ENCODE measurements at places on chromosomes 13 and 19.

DNA sequence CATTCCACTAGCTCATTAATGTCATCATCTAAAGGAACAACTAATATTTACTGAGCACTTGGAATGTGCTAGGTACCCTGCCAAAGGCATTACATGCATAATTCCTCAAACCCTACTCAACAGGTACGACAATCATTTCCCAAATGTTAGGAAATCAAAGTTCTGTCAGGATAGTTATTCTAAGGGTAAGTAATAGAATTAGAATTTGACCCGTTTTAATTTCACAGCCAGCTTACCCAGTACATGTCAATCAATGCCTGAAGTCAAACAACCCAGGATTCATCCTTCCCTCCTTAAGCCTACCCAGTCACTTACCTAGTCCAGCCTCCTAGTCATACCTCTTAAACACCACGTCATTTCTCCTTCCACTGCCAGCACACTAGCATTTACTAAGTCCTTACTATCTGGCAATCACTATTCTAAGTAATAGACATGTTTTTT, 2.4 kb downstream of the LNX2 start:
- no peak for DNase-seq

DNA sequence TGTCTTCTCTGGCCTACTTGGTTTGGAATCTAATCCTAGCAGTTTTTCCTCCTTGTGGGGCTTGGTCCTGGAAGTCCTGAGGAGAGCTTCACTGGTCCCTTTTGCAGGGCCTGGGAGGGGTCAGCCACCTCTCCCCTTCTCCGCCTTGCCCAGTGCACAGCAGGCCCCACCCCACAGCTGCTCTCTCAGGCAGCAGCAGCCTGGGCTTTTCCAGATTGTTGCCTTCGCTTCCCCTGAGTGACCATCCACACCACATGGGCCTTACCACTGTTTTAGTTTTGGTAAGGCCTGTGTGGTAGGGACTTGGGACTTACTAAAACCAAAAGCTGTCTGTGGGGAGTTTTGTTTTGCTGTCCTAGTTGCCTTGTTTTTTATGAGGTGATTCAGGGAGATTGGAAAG, 11.5 kb downstream of the MPHOSPH8 start:
- no peak for DNase-seq

- peak; percentile 69 for DNase-seq
Measured at GRCh38 chr13:112968380-112968909, 569 bp upstream of the MCF2L start.

GRCh38 chr19:15529774-15530372, 21.5 kb downstream of the CYP4F22 start:
- no peak for DNase-seq

DNA sequence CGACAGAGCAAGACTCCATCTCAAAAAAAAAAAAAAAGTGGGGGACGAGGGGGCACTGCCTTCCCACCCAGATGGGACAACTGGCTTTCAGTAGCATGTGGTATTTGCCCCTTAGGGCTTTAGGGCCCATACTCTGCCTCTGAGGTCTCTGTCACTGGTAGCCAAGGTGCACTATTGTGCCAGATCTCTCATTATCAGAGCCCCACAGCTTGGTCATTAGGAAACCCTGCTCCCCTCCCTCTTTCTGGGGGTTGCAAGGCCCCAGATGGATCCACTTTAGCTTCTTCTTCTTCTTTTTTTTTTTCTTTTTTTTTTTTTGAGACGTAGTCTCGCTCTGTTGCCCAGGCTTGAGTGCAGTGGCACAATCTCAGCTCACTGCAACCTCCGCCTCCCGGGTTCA, 11.2 kb upstream of the ZNF358 start:
- no peak for DNase-seq

DNA sequence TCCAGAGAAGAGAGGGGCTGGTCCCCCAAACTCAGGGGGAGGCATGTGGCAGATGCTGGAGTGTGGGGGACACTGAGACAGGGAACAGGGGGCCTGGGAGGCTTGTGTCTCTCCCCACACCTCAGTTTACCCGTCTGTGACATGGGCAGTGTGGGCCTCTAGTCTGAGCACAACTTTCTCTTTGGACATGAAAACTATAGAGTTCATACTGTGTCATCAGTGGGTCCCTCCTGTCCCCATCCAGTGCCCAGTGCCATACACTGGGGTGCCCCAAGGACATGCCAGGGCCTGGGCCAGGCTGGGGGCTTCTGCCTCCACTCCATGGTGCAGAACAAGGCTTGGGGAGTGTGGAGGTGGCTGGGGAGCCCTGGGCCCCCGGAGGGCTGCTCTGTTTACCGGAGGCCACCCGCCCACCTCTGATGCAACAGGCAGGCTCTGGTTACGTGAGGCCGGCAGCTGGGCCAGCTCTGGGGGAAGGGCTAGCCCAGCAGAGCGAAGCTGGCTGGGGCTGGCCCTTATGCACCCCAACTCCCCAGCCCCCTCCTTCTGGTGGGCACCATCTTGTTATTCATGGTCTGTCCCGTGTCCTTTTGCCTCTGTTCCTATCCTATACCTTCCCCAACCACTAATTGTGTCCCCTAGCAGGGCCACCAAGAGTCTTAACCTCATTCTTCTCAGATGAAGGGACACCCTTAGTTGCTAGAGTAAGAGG, 1.9 kb upstream of the MEF2B start:
- DNase-seq, result no peak

DNA sequence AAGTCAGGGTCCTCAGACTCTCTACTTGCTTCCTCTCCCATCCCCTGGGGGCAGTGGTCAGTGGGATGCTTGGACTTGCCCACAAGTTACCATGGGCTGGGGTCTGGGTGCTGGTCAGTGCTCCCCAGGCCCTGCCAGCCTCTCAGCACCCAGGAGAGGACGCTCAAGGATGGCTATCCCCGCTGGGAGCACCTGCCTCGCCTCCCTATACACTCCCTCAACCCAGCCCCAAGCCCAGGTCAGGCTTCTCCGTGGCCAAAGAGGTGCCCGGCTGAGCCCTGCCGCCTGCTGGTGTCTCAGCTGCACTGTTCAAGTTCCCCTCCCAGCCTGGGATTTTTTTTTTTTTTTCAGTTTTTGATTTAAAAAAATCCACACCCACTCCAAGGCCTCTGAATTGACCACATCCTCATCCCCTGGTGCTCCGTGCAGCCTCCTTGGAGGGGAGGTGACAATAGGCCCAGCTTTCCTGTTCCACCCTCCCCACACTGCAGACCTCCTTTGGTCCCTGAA, 10.8 kb downstream of the F2RL3 start:
- no peak for DNase-seq

- no peak for DNase-seq
Measured at GRCh38 chr19:10268071-10268470, 2.8 kb upstream of the ICAM1 start.

- DNase-seq, result peak; percentile 13
Measured at GRCh38 chr13:113792236-113792770, 33.3 kb downstream of the TMEM255B start.

DNA sequence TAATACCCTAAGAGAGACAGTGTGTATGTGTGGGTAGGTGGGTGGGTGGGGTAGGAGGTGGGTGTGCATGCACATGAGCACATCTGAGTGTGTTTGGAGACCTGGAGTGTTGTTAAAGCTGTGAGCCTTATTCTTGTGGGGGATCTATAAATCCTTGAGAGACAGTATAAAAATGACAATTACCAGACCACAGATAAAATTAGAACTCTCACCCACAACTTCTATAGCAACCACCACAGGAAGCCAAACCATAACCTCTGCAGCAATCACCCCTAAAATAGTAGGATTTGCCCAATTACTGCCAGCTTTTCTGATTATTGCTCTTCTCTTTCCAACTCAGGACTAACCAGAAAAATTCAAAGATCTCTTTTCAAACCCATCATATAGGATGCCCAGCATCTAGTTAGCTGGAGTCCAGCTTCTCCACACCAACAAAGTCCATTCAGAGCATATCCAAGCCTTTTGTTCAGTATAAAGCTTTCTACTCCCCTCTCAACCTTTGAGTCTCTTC, 93.4 kb upstream of the SLITRK1 start:
- DNase-seq, result no peak

DNA sequence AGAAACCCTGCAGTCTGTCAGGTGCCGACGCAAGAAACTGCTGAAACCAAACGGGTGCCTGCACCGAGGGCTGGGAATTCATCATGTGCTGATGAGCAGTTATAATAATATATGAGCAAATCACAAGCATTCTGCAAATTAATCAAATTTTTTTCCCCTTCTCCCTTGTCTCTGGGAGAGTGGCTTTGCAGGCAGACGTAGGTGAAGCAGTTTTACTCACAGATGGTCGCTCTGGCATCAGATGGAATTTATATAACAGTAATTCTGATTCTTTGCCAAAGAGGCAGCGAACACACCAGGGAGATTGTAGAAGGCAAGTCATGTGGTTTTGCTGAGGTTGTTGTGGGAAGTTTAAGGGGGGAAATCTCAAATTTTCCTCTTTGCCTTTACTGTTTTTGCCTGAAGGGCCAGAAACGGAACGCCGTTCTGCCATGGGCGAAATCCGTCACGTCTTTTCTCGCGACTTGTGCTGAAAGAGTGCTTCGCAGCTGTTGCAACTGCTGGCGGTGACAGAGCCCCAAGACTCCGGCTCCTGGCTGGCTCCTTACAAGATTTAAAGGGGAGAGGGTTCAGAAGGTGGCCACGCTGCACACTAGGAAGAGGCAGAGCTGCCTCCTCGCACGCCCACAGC, 320.1 kb downstream of the ZNF536 start:
- DNase-seq, result no peak

- no peak for DNase-seq
Measured at GRCh38 chr13:99305158-99305557, 2.0 kb downstream of the GPR183 start.

- no peak for DNase-seq
Measured at GRCh38 chr19:13557756-13558398, 51.6 kb upstream of the CACNA1A start.

DNA sequence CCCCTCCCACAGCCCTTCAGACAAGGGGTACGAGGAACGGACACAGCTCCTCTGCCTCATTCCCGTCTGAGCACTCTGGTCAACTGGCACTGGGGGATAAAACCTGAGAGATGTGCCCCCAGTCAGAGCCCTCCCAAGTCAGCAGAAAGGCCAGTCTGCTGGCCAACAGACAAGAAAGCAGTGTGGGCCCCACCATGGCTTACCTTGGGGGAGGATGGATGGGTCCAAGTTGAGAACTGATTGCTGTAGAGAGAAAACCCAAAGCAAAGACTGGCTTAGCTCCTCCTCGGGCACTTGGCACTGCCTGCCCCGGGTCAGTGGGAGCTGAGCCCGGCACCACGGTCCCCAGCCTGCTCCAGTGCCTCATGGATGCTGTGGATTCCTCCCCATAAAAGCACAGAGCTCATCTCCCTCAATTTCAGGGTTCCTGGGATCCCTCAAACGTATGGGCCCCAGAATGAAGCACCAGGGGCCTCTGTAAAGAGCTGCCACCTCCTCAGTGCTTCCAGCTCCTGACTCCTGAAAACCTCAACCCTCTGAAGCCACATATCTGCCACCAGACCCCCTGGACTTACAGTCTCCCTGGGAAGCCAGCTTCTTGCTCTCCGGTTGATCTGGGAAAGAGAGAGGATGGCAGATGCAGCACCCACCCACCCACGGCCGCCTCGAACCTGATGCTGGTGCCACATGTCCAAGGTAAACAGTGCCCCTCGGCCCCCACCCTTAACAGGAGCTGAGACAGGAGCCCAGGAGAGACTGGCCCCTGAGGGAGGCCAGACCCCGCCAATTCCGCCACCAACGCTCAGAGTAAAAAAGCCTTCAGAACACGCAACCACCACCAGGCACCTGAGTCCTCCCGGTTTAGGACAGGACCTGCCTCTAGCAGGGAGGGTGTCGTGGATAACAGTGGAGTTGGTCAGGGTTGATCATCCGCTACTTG, 3.3 kb downstream of the KHSRP start:
- DNase-seq, result no peak

GRCh38 chr13:109684824-109685202, 101.6 kb downstream of the IRS2 start:
- DNase-seq, result peak; percentile 42

- no peak for DNase-seq
Measured at GRCh38 chr13:93316841-93317240, 90.2 kb downstream of the GPC6 start.

DNA sequence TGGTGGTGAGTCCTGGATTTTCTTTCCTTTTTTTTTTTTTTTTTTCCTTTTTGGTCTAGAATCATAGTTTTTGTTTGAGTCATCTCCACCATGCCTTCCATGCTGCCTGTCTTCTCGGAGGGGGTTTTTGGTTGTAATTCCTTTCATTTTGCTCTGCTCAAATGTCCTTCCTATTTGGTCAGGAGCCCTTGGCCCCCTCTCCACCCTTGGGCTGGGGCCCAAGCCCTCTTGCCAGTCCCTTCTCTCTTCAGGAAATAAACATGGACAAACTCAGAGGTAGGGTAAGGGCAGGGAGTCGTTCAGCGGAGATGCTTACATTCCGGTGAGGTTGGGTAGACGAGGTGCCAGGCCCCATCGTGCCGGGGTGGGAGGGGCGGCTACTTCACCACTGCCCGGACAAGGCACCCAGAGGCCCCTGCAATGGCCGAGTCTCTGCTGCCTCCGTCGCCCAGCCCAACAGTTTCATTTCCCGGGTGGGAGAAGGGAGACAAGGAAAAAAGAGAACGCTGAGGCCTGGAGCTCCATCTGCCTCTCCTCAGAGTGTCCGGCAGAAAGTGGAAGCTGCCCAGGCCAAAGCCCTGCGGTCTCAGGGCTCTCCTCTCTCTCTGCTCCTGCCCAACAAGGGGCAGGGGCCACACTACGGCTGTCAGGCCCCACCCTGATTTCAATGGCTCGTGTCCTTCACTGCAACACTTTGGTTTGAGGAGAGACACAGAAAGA, 12.7 kb downstream of the ZNF574 start:
- no peak for DNase-seq

GRCh38 chr19:35557539-35558399, 5.7 kb downstream of the ATP4A start:
- peak; percentile 46 for DNase-seq

DNA sequence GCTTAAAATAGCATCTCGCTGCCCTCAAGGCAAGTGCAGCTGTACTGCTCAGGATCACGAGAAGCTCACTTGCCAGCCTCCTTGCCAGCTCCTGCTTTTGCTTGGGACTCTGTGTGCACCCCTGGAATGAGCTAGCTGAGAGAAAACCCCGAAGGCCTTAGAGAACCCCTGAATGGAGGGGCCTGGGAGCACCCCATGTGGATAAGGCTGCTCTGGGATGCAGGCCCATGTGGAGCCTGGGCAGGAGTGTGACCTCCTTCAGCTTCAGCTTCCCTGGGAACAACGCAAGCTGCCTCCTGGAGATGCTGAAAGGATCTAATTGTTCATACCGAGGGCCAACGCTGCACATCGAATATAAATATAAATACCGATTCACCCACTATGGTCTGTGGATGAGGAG, 109.2 kb downstream of the HSPH1 start:
- no peak for DNase-seq

DNA sequence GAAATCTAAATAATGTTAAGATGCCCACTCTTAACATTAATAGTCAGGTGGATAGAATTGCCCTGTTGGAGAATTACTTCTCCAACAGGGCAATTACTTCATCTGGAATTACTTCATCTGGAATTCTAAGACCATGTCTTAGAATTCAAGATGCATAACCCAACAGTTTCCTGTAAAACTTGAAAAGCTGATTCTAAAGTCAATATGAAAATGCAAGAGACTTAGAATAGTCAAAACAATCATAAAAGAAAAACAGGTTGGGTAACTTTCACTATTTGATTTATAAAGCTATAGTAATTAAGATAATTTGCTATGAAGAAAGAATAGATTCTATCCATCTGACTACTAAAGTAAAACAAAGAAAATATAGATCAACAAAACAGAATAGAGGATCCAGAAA, 75.2 kb downstream of the ABCC4 start:
- no peak for DNase-seq
